ENCODE measurements at places on chromosomes 3 and 15.
A peak's percentile ranks its signal among the peaks of the same experiment; 100 is the strongest.

GRCh38 chr3:122535964-122536631, 21.4 kb upstream of the KPNA1 start:
- no peak for DNase-seq

DNA sequence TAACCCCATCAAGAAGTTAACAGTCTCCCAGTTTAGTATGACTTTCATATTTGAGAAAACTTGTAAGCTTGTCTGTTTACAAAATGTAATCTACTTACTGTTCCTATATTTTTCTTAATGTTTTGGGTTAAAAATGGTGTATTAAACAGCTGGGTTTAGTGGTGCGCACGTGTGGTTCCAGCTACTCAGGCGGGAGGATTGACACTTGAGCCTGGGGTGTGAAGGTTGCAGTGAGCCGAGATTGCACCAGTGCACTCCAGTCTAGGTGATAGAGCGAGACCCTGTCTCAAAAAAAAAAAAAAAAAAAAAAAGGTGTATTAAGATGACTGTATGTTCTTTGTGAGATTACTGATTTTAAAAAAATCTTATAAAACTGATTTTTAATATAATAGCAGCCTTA, 69.3 kb downstream of the BBX start:
- no peak for DNase-seq

GRCh38 chr3:112555535-112556170, 6.1 kb downstream of the ATG3 start:
- DNase-seq, result no peak

DNA sequence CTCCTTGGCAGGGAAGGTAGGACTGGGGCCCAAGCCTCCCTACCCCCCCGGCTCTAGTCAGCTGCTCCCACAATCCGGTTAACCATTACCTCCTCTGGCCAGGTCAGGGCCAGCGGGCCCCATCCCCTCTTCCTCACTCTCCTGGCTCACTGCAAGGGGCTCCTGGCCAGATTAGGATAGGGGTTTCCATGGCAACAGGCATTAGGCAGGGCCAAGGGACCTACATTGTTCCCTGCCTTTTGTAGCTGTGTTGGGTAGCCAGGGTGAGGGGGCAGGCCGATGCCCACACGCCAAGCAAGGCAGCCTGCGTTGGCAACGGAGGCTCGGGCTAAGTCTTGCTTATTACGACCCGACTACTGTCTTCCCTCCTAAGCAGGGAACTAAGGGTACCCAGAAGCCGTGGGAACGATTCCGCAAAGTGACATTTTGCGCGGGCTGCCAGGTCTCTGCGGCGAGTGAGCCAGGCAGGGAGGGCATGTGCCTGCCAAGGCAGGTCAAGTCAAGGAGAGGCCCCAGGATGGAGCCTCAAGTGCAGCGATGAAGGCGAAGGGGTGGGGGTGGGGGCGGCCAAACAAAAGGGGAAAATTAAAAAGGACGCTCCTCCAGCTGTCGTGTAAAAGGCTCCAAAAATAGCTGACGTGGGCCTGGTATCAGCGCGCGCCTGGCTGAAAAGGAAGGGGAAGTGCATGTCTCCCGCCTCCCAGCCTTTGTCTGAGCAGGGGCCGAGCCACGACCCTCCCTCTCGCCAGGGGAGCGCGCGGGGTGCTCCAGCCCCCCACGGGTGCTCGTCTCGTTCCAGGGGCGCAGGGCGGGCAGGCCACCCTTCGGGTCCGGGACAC, 919 bp downstream of the IDH2 start:
- no peak for DNase-seq

- DNase-seq, result no peak
These were observed 131.1 kb downstream of the XXYLT1 start for GRCh38 chr3:195139876-195140240.

- no peak for DNase-seq
These were observed 11.4 kb upstream of the CYP11A1 start for GRCh38 chr15:74378848-74379247.

GRCh38 chr3:22089284-22089683, 338.3 kb upstream of the ZNF385D start:
- peak; percentile 31 for DNase-seq

DNA sequence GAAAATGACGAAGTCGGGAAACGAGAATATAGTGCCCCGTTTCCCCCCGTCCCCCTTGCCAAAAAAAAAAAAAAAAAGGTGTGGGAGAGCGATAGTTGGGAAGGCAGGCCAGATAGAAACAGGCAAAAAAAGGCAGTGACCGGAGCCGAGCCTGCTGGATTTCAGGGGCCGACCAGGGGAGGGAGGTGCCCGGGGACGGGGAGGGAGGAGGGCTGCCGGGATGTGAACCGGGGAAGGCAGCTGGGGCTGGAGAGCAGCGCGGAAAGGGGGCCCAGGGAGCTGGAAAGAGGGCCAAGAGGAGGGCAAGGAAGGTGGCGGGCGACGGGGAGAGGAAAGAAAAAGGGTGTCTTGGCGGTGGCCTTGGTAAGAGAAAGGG, 837 bp downstream of the LRRN1 start:
- no peak for DNase-seq

DNA sequence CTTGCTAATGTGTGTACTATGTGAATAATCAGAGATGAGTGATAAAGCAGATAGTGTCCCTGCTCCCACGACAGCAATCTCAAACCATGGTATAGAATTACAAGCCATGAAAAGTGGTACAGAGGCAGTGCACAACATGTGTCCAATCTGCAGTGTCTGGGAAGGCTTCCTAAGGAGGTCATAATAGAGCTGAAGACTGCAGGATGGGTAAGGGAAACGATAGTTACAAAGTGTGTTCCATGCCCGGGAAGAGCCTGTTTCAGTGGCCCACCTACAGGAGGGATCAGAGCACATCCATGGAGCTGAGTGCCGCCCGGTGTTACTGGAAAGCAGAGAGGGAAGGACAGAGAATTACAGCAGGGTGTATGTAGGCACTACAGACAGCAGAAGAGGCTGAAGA, 48.9 kb downstream of the PAK2 start:
- no peak for DNase-seq

DNA sequence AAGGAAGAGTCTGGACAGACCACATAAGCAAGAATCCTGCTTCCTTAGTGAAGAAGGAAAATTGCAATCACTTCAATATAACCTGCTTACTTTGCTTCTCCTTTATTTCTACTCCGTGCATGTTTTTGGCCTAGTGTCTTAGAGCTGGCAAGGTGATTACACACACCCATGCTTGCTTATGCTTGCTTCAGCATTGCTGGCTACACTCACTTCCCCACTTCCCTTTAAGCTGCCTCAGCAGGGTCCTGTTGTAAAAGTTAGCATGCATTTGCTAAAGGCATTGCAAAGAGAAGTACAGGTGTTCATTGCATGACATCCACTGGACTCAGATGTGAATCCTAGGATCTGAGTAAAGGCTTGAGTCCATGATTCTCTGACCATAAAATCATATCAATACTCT, 47.5 kb upstream of the STT3B start:
- DNase-seq, result no peak

GRCh38 chr15:97728791-97729190, 231.7 kb upstream of the ARRDC4 start:
- DNase-seq, result no peak

- DNase-seq, result no peak
These were observed 231.9 kb downstream of the NSUN3 start for GRCh38 chr3:94294806-94295205.

DNA sequence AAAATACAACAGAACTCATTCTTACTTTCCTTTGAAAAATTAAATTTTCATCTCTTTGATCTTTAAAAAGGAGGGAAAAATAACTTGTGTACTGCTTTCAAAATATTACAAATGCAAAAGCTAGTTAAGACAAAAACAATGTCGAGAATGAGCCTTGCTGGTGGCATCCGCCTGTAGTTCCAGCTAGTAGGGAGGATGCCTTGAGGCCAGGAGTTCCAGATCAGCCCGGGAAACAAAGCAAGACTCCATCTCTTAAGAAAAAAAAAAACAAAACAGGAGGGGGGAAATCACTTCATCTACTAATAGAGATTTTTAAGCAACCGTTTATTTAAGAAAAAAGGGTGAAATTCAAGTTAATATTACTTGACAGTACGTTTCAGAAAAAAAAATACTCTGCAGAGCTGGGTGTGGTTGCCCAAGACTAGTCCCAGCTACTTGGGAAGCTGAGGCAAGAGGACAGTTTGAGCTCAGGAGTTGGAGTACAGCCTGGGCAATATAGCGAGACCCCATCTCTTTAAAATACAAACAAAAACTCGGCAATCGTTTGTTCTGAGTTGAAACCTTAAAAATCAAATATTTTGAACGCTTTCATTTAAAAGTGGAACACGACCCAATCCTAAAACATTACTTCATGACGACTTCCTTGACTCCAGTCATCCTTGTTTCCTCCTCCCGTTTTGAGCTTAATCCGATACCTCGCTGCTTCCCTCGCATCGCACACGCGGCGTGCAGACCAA, 1.2 kb downstream of the KPNA1 start:
- DNase-seq, result peak; percentile 52

- DNase-seq, result no peak
These were observed 41.5 kb downstream of the ABHD17C start for GRCh38 chr15:80736560-80736959.

- DNase-seq, result no peak
These were observed 116.1 kb upstream of the P2RY1 start for GRCh38 chr3:152718810-152719209.

DNA sequence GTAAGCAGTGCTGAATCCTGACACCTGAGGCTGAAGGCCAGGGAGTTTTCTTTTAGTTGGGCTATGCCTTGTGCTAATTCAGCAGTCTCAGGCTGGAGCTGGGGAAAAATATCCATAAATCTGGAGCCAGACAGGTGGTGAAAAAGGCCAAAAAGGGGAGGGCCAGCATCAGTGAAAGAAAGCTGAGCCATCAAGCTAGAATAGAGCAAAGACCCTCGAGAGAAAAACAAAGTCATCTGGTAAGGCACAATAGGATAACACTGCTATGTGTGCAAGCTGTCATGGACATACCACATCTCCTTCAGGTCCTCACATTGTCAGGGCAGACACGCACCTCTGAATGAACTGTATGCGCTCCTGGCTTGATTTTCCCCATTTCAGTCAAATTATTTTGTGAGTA, 687.9 kb downstream of the SQOR start:
- no peak for DNase-seq

DNA sequence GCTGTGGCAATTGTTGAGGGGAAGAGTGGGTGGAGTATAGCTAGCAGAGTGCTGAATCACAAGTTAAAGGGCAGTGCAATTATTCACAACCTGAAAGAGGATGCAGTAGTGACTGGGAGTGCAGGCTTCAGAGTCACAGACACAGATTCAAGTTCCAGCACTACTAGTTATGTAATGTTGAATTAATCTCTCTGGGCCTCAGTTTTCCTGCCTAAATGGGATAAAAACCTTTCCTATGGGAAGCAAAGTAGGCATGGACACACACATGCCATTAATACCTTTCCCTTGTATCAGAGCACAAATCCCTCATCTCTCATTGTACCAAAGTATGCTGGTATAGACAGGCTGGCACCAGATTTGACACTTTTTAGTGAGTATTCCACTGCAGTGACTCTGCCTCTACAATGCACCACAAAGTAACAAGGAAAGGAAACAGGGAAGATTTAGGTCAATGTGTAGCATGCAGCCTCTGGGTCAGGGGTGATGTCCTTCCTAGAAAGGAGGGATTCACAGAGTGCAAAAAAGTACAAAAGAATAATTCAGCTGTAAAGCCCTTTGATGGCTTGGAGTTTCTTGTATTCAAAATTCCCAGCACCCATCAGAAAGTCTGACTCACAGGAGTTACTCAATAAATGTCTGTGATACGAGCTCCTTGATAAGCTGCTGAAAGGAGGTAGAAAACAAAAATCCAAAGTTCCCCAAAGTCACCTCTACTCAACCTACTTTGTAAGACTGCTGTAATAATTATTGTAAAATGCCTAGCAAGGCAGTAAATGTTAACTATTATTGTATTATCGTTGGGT, 507.5 kb upstream of the TGFBR2 start:
- no peak for DNase-seq

DNA sequence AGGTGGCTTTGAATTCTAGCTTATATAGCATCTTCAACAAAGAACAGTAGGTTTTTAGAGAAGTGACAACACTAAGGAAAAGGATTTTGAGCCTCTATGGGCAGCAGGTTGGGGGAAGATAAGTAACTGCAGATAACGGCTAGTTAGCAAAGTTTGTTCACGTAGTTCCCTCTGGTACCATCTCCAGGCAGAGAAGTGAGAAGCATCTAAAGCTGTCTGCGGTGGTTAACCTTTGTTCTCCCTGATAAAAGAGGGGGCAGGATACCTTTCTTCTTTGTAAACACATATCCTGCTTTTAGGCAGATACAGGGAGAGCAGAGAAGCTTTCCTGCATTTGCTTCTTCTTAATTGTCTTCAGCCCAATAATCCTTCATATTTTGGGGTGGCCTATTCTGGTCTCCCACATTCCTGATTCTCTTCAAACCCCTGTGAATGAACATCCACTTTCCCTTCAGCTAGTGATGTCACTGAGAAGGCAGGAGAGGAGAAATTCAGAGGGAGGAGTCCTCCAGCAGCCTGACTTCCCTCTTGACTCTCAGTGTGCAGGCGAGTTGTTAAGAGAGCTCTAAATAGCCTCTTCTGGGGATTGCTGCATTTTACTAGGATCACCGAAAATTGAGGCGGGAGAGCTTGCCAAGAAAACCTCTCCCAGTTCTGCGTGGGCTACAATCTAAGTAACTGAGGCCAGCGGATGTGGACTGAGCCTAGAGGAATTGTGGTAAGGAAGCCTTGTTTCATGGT, 393.7 kb upstream of the C2CD4B start:
- no peak for DNase-seq

DNA sequence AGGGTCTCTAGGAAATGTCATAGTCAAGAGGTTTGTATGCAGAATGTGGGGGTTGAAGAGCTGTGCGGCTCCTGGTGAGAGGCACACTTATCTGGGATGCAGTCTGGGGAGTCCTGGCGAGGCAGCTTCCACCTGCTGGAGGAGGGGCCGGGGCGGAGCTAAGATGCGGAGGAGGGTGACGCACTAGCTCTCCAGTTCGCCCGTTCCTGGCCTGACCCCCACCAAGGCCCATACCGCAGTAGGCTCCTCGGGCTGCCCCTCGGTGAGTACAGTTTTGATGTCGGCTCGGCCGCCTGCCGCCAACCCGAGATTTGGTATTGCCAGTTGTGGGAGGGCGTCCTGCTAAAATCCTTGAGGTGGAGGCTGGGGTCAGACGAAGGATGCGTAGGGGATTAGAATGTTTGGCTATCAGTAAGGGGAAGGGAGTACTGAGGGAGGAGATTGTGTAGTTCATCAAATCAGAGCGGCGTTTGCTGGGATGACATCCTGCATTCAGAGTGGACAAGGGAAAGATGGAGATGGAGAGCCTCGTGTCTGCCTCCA, at the start of gene SCG5:
Gene SCG5 (plus strand): TSS at position 194 of the 543 bp plus-strand sequence. CDS start 1,883 bp downstream, outside the sequence.
- DNase-seq, result peak; percentile 59

DNA sequence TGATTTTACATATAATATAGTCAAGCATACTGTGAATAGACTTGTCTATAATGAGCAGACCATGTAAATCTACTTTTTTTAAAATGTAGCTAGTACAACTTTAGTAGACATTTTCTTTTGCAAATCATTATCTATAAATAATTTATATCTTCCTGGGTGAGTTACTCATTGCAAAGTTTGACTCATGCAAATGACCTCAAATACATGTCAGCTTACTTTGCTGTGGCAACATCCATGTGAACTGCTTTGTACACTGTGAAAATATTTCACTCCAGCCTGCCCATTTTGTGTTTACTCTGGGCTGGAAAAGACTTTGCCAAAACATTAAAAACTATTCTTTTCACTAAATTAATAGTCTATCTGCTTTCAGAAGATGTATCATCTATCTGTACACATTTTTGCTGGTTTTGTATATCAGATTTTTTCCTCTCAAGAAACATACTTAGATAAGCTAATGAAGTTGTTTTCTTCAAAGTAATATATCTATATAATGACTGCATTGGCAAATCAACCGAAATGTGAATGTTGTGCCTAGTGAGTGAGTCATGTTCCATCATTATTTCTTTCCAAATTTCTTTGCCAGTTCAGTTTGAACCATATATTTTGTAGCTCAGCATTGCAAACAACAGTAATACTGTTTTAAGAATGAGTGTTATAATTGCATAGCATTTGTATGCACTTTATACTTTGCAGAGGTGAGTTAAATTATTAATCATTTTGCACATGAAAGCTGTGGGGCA, 26.5 kb downstream of the IGSF10 start:
- no peak for DNase-seq

Data from NCI-H2029 treated with DMSO at 0.1 percent for 48 hours (cell line).